ENCODE measurements at places on chromosomes 16 and 17.

- no peak for DNase-seq
These were observed 18.4 kb downstream of the TRAP1 start for GRCh38 chr16:3698941-3699340.

DNA sequence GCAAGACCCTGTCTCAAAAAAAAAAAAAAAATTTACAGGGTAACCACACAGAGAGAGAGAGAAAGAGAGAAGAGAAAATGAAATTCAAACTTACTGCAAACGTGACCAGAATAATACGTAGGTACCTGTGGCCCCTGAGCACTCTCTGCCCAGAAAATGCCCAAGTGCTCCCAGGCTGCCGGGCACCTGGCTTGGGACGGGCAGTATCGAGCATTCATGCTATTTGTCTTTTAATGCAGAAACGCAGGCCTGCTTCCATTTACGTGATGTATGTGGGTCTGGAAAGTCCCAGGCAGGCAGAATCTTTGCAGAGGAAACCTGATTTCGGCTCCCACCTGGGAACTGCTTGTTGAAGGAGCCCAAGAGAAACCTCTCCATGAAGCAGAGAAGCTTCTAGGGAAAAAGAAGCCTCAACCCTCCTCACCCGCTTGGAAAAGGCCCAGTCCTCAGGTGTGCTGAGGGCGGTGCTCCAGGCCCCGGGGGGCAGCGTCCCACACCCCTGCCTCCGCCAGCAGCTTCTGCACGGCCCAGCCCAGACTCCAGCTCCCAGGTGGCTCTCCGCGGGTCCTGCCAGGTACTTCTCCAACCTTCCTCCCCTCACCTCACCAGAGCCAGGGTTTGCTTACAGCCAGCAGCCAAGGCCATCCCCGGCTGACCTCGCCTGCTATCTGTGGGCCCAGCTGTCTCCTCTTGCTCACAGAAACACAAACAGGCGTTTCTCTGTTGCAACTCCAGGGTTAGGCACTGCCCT is 14.0 kb downstream of the RPH3AL start:
- no peak for DNase-seq

GRCh38 chr16:1282324-1282973 is 26.6 kb downstream of the TPSD1 start:
- no peak for DNase-seq

DNA sequence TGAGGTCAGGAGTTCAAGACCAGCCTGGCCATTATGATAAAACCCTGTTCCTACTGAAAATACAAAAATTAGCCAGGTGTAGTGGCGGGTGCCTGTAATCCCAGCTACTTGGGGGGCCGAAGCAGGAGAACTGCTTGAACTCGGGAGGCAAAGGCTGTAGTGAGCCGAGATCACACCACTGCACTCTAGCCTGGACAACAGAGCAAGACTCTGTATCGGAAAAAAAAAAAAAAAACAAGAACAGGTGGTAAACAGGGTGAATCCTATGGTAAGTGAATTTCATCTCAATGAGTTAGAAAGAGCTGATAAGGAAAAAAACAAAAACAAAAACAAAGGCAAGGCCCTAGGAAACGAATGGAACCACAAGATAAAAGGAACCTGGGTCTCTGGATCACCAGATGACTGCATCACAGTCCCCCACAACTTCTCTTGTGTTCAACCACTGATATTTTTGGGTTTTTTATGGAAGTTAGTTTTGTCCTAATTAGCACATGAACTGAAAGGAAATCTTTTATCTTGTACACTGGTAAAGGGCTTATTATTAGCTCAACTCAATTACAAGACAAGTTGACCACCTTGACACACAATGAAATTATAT is 21.0 kb downstream of the GLG1 start:
- no peak for DNase-seq

DNA sequence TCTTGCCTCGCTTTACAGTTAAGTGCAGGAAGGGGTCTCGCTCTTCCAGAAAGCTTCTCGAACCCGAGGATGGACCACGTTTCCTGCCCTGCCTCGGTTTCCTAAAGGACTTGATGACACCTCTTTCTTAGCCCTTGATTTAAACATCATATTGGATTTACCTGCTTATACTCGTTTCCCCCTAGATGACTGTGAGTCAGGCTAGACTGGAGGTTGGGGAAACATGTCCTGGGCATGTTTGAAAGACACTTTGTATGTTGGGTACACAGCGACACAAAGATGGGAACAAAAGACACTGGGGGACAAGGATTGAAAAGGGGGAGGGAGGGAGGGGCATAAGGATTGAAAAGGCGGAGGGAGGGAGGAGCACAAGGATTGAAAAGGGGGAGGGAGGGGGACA is 30.0 kb downstream of the SDK2 start:
- no peak for DNase-seq

DNA sequence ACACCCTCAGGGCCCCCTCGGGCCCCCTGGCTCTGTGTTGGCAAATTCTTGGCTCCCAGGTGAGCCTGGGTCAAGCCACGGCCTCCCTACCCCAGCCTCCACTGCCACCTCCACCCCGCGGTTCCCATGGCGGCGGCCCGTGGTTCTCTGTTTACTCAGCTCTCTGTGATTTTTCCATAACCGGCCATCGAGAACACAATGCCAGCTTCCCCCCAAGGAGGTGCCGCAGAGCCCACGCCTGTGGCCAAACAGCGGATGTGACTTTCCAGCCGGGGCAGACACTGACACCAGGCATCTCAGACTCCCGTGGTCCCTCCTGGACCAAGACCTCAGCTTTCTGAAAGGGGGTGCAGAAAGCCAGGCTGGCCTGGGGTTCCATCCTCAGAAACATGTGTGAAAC is 21.6 kb upstream of the ATP2A3 start:
- no peak for DNase-seq

DNA sequence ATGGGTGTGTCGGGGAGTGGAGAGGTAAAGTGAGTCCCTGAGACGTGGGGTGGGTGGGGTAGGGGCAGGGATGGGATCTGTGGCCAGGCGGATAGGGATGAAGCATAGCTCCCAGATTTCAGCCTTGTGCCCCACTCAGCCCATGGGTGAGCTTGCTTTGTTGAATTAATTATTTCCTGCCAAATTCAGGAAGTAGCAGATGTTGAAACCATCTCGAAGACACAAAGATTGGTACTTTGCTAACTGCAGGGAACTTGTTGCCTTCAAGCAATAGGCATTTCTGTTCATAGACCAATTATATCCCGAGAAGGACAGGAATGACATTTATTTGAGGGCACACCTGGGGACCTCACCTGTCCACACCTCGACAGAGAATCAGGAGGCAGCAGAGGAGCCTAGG is 11.0 kb upstream of the C16orf74 start:
- DNase-seq, result no peak

- no peak for DNase-seq
These were observed 6.5 kb downstream of the MSLN start for GRCh38 chr16:766820-767640.

GRCh38 chr17:17994271-17995069 is 21.8 kb downstream of the DRC3 start:
- DNase-seq, result peak; percentile 4

GRCh38 chr17:35315283-35315682 is 58.1 kb downstream of the SLFN11 start:
- DNase-seq, result no peak

DNA sequence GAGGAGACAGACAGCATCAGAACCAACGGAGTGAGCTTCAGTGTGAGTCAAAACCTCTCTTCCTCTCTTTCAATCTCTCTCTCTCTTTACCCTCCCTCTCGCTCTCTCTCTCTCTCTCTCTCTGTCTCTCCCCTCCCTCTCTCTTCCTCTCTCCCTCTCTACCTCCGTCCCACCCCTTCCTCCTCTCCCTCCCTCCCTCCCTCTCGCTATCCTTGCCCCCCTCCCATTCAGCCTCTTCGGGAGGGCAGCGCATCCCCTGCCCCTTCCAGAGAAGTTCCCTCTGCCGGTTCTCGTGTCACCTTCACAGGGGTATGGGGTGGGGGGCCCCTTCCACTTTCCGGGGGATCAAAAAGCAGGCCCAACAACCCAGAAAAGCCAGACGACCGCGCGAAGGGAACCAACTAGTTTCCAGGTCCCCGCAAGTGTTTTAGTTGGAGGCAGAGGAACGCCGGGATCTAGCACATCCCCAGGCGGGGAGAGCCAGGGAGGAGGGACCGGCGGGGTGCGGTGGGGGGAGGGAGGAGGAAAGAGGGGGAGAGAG is 28.9 kb upstream of the RBFOX1 start:
- no peak for DNase-seq

- no peak for DNase-seq
These were observed 64.4 kb downstream of the KSR1 start for GRCh38 chr17:27520491-27521185.

DNA sequence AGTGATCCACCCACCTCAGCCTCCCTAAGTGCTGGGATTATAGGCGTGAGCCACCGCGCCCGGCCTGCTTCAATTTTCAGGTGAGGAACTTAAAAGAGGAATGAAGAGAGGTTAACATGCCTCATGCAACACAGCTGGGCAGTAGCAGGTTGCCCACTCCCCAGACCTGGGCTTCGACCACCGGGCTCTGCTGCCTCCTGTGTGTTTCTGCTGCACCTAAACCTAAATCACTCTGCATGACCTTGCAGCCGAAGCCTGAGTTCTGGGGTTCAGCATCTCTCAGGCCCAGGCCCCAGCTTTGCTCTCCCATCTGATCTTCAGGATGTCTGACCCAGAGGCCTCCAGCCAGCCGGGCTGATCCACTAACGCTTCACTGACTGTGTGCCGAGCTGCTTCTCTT is 112.6 kb downstream of the OR1D5 start:
- no peak for DNase-seq

DNA sequence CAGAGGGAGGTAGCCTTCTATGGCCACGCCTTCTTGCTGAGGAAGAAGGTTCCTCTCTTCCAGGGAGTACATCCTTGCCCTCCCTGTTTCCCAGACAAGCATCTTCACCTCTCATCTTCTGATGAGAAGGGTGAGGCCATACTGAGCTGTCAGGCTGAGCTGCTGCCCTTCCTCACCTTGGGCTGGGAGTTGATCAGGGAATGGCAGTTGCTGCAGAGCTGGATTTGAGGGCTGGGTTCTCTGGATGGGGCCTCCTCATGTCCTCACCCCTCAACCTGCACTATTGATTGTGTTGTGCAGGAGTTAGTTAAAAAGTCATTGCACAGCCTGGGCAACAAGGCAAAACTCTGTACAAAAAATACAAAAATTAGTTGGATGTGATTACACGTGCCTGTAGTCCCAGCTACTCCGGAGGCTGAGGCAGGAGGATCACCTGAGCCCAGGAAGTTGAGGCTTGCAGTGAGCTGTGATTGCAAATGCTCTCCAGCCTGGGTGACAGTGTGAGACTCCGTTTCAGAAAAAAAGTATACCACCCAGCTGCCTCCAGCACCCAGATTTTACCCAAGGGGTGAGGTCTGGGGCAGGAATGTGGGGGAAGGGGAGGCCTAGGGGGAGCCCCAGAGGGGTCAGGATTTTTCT is 2.0 kb downstream of the ERBB2 start:
- no peak for DNase-seq

- no peak for DNase-seq
These were observed 19.8 kb downstream of the RAD51D start for GRCh38 chr17:35099908-35100307.

GRCh38 chr17:3695723-3696411 is at the start of gene P2RX5:
P2RX5 (minus strand) TSS chr17:3696155; CDS start chr17:3696005, 150 bp downstream.
- peak; percentile 36 for DNase-seq

GRCh38 chr17:68290268-68290954 is 516 bp downstream of the SLC16A6 start:
- peak; percentile 46 for DNase-seq

- no peak for DNase-seq
These were observed 330.8 kb upstream of the WSB1 start for GRCh38 chr17:26963163-26963503.

DNA sequence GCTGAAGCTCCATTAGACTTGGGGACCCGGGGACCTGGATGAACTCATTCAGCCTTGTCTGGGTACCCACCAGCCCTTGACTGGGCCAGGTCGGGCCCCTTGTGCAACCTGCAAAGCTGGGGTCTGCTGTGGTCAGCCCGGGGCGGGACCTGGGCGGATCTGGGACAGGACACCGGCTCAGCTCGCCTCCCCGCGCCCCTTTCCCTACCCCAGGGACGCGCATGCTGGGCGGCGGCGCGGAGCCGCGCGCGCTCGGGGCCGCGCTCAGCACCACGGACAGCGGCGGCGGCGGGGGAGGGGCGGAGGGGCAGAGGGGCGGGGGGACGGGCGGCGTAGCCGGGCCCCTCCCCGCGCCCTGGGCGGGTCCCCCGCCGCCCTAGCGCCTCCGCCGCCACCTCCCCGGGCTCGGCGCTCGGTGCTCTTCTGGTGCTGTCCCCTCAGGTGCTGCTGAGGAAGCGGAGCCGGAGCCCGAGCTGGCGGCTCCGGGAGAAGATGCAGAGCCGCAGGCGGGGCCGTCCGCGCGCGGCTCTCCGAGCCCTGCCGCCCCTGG is 7.4 kb downstream of the ACD start:
- DNase-seq, result no peak

DNA sequence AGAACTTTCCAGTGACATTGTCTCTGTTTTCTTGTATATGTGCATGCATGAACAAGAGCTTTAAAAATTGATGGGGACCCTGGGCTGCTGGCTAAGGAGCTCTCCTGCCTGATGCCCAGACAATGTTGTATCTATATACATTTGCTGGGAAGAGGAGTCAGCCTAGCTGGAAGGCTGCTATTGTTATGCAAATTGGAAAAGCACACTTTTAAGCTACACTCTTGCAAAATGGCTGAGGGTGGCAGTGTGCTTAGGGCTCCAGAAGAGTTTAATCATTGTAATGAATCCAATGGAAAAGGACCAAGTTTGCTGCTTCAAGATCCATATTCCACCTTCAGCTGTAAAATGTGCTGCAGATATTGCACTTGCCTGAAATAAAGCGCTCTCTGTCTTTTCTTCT is 171.8 kb downstream of the PRKCA start:
- no peak for DNase-seq

DNA sequence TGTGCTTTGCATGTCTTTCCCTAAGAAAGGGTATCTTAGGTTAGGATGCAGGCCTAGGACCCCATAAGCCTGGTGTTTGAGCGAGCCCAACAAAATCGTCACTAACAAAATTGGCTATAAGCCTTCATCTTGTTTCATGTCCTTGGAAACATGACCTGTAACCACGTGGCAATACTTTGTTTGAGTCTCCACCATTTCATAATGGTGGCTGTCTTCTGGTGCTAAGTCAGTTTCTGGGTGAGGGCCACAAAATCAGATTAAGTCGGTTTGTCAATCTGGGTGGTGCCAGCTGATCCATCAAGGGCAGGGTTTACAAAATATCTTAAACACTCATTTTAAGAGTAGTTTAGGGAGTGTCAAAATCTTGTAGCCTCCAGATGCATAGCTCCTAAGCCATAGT is 33.0 kb downstream of the C16orf54 start:
- no peak for DNase-seq

GRCh38 chr17:7838090-7839075 is 4.4 kb downstream of the KDM6B start:
- DNase-seq, result no peak

GRCh38 chr16:5753381-5753780 is 655.8 kb upstream of the EEF2KMT start:
- no peak for DNase-seq

DNA sequence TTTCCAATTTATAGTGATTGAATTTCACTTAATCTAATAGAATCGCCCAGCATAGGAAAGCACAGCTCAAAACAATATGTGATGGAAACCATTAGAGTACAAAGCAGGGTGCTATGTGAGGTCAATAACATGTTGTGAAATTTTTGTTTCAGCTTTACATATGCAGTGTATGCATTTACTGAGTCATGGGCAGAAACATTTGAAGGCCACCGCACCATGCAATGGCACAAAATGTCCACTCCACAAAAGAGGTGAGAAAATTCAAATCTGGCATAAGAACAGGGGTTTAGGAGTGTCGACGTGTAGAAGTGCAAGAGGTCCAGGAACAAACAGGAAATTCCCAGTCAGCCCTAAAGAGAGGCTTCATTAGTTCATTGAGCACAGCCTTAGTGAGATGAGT is 131.2 kb downstream of the ANKFN1 start:
- no peak for DNase-seq

Measured in CD4-positive, alpha-beta T cell treated with Interleukin-15 for 4 hours (primary cell).